ENCODE measurements at places on chromosomes 2 and 18.
A peak's percentile ranks its signal among the peaks of the same experiment; 100 is the strongest.

DNA sequence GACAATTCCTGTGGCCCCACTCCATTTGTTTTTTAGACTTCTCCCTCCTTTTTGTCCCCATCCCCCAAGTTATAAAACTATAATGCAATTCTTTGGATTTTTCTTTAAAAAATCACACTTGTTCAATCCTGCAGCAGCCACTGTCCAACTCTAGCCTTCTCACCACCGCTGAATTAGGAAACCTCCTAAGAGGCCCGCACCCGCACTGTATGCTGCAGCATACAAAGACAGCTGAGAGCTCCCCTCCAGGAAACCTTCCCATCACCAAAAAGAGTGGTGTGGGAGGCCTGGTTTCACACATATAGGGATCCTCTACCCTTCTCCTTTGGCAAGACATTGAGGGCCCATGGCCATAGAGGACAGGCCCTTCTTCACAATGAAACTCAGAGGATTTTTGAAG is 2.9 kb downstream of the PCGF1 start:
- ATAC-seq: no peak

DNA sequence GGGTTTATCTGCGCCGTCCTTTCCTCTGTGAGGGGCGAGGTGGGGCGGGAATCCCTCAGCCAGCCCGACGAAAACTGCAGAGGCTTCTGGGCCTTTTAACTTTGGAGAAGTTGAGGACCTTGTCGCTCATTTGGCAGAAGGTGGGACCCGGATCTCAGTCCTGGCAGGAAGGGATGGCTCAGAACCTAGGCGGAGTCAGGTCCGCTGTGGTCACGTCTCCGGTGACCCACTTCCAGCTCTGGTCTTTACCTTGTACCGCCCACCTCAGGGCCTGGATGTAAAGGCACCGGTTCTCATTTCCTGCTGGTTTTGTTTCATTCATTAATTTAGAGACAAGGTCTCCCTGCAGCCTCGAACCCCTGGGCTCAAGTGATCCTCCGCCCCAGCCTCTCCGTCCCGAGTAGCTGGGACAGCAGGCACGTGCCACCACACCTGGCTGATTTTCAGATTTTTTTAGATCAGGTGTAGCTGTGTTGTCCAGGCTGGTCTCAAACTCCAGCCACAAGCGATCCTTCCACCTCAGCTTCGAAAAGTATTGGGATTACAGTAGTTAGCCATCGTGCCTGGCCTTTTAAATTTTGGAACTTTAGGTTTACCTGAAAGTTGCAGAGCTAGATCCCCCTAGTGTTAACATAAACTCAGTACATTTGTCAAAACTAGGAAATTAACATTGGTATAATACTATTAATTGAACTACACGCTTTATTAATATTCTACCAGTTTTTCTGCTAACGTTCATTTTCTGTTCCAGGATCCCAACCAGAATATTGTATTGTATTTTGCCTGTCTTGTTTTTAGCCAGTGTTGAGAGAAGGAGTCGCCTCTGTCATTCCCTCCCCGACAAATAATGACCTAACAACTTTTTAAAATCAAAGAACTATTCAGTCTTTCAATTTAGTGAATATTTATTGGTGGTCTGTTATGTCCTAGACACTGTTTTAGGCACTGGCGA is 852 bp downstream of the POLI start:
- peak; percentile 79 for ATAC-seq

DNA sequence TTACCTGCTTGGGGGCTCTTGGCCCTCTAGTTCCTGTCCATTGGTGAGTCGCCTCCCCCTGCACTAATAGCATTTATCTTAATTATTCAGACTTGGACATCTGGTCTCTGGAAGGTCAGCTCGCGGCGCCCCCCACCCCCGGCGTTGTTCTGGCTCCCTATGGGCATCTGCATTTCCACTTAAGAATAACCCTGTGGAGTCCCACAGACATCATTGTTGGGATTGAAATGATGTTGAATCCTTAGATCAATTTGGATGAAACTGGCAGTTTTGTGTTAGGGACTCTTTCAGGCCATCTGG is 313.8 kb upstream of the HS6ST1 start:
- no peak for ATAC-seq

GRCh38 chr2:180010701-180011100 is 3.6 kb upstream of the CWC22 start:
- ATAC-seq: no peak

DNA sequence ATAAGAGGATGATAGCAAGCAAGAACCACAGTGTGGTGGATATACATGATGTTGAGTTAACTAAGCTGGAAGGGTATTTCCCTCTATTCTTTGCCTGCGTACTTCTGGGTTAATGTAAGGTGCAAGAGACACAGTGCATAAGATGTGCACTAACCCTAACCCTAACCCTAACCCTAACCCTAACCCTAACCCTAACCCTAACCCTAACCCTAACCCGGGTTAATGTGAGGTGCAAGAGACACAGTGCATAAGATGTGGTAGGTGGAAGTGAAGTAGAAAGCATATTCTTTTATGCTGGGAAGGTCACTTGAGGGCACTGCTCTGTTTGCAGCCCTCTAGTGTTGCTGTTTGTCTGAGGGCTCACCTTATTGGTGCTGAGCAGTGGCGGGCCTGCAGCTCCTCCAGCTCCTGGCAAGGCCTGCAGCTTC is 181.5 kb upstream of the ITGA4 start:
- peak; percentile 95 for ATAC-seq
